ENCODE measurements at places on chromosomes 16 and 17.

DNA sequence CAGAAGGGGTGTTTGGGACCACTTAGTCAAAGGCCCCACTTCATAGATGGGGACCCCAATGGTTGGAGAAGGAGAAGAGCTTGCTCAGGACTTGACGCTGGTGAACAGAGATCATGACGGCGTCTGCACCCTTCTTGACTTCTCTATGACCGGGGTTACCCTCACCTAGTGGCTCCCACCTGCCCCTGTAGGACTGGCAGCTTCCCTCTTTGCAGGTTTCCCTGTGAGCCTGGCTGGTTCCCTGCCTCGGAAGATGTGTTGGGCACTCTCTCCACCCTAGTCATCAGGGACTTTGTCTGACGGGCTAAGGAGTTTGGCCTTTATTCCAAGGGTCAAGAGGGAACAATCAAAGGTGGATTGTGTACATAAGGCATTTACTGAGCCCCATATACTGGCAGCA, 22.7 kb downstream of the TBX4 start:
- DNase-seq = no peak

- no peak for DNase-seq
Observed at GRCh38 chr16:71460941-71461340, 1.1 kb downstream of the ZNF23 start.

DNA sequence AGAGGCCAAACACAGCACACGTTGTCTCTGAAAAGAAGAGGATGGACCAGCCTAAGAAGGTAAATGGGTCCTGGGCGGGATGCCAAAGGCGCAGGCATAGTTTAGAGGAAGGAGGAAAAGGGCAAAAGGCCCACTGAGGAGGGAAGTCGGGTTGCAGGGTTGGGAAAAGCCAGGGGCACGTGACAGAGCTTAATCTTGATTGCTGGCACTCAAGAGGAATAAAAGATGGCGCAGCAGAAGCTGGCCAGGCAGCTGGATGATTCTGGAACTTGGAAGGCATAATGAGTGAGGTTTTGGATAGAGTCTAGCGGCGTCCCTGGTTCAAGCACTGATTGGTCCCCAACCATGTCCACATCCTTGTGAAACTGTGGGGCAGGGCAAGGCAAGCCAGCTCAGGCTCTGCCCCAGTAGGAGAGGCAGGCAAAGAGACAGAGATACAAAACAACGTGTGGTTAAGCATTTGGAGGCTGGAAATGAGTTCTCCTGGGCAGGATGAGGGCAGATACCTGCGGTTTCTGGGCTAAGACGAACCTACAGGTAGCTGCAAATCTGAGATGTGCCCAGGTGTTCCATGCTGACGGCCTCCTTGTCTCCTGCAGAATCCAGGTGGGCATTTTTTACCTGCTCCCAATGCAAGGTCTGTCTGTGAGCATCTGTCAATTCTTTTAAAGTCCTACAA, 52.7 kb upstream of the CIBAR2 start:
- DNase-seq = no peak

- DNase-seq = no peak
Observed at GRCh38 chr17:17053446-17054379, 11.5 kb downstream of the MPRIP start.

GRCh38 chr16:3029491-3030221, 5.8 kb downstream of the THOC6 start:
- DNase-seq = no peak

DNA sequence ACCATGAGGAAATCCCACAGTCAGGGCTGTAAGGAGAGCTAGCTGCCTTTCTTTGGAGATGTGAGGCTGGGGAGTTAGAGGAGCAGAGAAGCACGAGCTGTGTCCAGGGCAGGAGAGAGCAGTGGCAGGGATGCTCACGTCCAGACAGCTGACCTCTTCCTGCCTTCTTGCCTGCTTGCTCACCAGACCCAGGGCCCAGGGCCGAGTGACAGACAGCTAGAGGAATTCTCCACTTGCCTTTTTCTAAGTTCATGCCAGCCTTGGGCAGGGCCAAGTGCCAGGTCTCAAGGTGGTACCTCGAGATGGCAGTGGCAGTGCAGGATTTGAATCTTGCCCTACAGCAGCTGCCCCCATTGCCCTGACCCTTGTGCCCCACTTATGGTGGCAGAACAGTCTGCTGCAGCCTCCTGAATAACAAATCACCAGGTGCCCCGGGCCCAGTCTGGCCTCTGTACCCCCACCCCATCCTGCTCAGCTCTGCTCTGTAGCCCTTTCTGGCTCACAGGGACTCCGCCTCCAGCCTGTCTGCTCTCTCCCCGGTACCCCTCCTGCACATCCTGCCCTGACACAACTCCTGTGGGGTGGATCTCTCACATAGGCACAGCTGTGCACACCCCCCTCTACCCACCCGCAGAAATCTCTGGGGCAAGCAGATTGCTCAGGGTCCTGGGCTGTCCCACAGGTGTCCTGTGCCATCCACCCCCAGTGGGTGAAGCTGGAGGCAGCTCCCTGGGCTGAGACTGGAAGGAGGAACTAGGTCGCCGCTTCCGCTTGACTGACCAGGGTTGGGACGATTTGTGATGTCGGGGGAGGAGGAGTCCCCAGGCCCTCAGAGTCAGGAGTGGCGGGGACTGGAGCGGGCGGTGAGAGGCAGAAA, 25.9 kb downstream of the GRIN2C start:
- DNase-seq = peak; percentile 10

DNA sequence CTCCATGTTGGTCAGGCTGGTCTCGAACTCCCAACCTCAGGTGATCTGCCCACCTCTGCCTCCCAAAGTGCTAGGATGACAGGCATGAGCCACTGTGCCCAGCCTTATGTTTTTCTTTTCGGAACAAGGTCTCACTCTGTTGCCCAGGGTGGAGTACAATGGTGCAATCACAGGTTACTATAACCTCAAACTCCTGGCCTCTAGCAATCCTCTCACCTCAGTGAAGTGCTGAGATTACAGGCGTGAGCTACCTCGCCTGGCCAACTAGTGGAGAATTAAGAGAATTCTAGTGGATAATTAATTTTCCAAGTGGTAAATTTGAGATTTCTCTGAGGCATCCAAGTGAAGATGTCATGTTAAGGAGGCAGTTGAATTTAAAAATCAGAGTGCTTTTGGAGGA, 2.9 kb upstream of the FBXO47 start:
- no peak for DNase-seq

- no peak for DNase-seq
Observed at GRCh38 chr17:49414271-49414621, 436 bp downstream of the PHB1 start.

- DNase-seq = no peak
Observed at GRCh38 chr16:2970563-2970962, 1.4 kb downstream of the PAQR4 start.

- no peak for DNase-seq
Observed at GRCh38 chr17:50768346-50768761, 1.0 kb upstream of the ANKRD40CL start.

DNA sequence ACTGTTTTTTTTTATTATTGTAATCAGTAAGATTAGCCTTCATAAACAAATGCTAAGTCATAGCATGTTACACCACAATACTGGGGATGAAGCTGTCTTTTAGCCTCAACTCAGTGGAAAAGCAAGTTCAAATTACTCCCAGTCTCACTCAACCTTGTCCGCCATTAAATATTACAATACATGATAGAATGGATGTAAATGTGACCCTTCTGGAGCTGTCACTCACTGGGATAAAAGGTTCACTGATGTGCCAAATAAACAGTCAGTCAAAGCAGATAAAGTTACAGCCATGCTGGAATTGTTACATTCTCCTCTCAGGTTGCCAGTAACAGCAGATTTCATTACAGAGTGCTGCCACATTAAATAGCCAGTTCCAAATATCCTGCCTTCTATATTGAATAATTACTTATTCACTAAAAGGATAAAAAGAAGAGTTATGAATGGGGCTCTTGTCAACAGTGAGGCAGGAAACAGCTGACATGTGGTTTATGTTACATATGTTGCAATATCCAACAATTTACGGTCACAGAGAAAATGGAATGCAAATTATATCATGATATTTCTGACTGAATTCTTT, 53.4 kb downstream of the BRIP1 start:
- no peak for DNase-seq

- no peak for DNase-seq
Observed at GRCh38 chr17:50420419-50421112, 5.5 kb upstream of the ACSF2 start.

DNA sequence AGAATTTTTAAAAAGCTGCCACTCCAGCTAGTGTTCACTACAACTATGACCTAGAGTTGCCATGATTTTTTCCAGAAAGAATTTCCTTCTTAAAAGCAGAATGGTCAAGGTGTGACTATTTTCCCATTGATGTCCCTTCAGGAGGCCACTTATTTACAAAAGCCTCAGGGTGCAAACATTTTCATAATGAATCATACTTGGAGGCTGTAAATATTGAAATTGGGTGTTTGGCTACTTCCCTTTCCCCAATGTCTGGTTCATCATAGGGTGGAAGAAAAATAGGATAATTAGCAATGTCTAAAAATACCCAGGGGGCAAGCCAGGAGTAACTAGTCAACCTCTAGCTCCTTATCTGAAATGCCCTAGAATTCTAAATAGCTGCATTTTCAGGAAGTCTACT, 18.8 kb downstream of the AXIN2 start:
- no peak for DNase-seq

- DNase-seq = no peak
Observed at GRCh38 chr17:75626496-75627038, 6.7 kb upstream of the SMIM5 start.

DNA sequence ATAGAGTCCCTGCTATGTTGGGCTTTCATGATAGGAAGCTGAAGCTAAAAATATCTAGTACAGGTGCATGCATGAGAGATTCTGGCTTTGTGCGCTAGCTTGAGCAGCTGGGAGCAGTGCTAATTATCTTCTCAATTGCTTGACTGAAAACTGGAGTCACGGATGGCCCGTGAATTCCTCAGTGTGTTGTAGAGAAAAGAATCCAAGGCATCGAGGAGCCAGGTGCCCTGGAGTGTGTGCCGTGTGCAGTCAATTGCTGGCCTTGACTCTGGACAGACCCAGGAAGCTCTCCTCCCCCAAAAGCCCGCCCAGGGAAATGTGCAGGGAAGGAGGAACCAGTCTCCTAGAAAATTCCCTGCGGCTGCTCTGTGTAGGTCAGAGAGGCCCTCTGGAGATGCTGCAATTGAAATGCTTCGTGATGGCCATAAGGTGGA, 14.2 kb downstream of the LGALS3BP start:
- no peak for DNase-seq

DNA sequence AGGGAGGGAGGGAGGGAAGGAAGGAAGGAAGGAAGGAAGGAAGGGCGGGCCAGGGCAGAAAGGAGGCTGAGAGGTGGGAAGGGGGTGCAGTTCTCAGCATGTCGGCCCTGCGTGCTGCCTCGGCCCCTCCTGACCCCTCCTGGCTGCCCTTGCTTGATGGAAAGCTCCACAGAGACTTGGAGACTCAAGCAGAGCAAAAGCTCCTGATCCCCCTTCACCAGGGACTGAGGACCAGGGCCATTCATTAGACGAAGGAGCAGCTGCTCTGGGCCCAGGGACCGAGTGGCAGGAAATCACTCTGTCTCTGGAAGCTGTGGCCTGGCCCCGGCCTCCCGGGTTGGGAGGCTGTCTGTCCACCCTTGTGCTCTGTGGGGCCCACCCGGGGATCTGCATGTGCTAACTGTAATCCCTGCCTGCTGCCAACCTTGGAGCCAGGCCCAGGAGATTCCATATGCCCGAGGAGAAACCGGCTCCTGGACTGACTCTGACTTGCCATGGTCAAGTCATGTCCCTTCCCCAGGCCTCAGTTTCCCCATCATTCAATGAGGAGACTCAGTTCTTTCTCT, 27.4 kb upstream of the C1QL1 start:
- no peak for DNase-seq

DNA sequence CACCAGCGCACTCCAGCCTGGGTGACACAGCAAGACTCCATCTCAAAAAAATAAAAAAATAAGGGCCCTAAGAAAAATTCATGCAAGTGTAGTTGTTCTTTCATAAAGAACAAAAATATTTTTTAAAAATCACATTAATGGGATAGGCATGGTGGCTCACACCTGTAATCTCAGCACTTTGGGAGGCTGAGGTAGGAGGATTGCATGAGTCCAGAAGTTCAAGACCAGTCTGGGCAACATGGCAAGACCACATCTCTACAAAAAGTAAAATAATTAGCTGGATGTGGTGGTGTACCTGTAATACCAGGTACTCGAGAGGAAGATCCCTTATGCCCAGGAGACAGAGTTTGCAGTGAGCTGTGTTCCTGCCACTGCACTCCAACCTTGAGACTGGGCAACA, 15.2 kb upstream of the BRIP1 start:
- DNase-seq = no peak

- no peak for DNase-seq
Observed at GRCh38 chr16:82061861-82062525, 26.9 kb downstream of the HSD17B2 start.

DNA sequence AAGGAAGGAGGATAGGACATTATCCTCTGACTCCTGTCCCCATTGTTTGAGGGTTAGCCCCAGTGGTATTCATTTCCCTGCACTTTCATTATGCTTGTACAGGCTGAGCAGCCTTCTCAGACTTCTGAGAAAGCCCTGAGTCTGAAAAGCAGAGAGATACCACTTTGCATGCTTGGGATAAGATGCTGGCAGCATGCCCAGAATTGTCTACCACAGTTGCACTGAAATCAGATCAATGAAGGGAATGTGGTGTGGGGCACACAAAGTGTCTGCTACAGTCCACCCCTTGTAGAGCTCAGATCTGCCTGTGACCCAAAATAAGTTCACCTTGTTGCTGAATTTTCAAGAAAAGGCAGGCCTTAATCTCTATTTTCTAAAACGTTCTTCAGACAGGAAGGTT, 160.6 kb downstream of the CCT6B start:
- DNase-seq = no peak

GRCh38 chr17:78412403-78412802, 34.0 kb downstream of the PGS1 start:
- no peak for DNase-seq

- no peak for DNase-seq
Observed at GRCh38 chr16:85193115-85193493, 80.8 kb upstream of the CIBAR2 start.

- no peak for DNase-seq
Observed at GRCh38 chr16:67807148-67807682, 526 bp downstream of the TSNAXIP1 start.

- no peak for DNase-seq
Observed at GRCh38 chr16:75192606-75193264, 14.2 kb downstream of the CTRB2 start.

DNA sequence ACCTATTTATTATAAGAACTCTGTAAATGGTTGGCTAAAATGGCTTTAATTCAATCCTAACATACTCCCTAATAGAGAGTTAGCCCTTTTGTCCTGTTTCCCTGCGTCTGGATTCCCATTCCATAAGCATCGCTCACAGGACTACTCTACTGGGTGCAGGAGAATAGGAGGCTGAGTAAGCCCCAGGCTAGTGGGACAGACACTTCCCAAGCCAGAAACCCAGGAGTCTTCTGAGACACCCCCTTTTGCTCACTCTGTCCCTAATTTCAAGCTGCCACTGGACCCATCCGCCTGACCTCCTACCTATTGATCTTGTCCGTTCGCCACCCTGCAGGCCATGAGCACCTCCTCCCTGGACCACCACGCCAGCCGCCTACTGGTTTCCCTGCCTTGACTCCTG, 16.7 kb upstream of the TOB1 start:
- no peak for DNase-seq

GRCh38 chr16:86007524-86007923, 108.6 kb downstream of the IRF8 start:
- no peak for DNase-seq

GRCh38 chr17:68377771-68378267, 79.5 kb downstream of the WIPI1 start:
- no peak for DNase-seq

All from naive thymus-derived CD8-positive, alpha-beta T cell (primary cell).